ENCODE measurements at places on chromosomes 4 and X.

DNA sequence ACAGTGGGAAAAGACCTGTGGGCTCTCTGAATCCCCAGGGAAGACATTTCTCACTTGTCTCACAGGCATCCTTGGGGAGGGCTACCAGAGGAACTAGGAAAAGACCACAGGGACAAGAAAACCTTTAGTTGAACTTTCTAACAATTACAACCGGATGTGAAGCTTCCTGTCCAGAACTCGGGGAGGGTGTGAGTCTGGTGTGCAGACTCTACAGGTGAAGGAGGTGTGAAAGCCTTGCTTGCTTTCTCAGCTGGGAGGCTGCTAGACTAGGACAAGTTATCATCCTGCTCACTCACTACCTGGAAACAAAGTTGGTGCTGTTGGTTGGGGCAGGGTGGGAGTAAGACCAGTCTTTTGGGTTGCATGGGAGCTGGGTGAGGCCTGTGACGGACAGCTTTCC lies 158.5 kb upstream of the PBDC1 start:
- DNase-seq, result no peak

DNA sequence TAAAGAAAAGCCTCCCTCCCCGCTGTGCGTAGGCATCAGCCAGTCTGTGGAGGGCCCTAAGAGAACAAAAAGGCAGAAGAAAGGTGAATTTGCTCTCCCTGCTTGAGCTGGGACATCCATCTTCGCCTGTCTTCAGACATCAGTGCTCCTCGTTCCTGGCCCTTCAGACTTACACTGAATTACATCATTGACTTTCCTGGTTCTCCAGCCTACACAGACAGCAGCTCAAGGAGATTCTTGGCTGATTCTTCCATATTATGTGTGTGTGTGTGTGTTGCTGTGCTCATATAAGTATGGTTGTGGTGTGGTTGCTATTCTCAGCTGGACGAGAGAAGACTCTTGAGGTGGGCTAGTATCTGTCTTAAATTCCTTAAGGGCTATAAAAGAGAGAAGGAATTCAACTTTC lies 35.5 kb upstream of the CD99L2 start:
- no peak for DNase-seq

- DNase-seq, result no peak
Measured at GRCh38 chrX:45868425-45868824, 667.7 kb upstream of the DIPK2B start.

- no peak for DNase-seq
Measured at GRCh38 chr4:146960634-146961033, 15.0 kb upstream of the TTC29 start.

- DNase-seq, result no peak
Measured at GRCh38 chrX:150421816-150422215, 58.7 kb downstream of the MAMLD1 start.

- no peak for DNase-seq
Measured at GRCh38 chrX:27354021-27354420, 109.1 kb downstream of the PPP4R3C start.

DNA sequence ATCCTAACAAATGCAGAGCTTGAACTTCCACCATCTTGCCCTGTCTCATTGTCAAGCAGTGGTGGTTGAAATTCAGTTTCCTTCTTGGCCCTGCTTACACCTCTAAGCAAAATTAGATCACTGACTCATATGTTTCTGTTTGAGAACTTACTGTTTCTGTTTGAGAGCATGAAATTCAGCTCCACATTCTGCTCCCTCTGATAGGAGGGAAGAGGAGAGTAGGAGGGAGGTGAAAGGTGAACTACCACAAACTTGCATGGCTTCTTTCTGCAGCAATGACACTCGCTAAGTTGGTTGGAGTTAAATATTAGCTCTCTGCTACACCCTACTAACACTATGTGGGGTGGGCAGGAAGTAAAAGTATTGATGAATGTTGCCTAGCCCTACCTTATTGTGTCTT lies 117.8 kb upstream of the EDA2R start:
- no peak for DNase-seq

DNA sequence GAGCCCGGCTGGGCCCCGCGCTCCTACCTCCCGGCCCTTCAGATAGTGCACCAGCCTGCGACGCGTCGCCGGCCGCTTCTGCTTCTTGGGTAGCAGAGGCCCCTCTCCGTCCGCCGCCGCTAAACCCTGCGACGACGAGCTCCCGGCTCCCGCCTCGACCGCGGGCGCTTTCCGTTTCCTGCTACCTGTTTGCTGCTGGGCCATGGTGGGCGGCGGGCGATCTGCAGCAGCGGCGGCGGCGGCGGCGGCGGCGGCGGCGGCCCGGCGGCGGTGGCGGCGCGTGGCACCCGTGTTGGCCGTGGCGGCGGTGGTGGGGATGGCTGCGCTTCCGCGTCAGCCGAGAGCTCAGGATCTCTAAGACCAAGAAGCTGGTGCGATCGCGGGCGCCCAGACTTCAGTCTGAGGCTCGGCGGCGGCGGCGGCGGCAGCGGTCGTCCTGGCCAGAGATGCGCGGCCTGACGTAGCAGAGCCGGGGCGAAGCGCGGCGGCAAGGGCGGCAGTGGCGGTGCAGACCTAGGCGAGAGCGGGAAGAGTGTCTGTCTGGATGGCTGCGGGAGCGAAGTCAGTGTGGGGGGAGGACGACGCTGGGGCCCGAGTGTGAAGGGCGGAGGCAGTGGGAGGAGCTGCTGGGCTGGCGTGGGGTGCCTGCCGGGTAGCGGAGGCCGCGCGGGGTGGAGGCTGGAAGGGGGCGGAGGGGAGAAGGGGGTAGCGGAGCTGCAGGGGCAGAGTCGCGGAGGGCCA lies at the start of gene DCAF12L2:
TSS of gene DCAF12L2 (minus strand) at position 569 of the 741 bp plus-strand sequence. CDS start at position 204, 365 bp downstream.
- no peak for DNase-seq

GRCh38 chrX:39438603-39439602 lies 637.6 kb downstream of the MID1IP1 start:
- DNase-seq, result no peak

DNA sequence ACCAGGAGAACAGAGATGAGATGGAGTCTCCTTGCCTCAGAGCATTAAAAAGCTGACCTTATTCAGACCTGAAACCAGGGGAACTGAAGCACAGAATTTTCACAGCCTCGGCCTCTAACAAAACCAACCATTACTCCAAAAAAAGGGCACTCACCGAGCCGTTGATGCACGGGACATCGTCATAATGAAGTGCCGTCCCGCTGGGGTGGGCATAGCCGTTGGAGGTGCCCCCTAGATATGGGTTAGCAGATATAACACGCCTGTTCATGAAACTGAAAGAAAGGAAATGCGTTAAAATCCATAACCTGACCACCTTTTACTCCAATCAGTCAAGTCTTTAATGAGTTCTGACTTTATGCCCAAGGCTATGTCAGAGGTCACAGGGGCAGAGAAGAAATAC lies 153.6 kb downstream of the AFAP1 start:
- no peak for DNase-seq

DNA sequence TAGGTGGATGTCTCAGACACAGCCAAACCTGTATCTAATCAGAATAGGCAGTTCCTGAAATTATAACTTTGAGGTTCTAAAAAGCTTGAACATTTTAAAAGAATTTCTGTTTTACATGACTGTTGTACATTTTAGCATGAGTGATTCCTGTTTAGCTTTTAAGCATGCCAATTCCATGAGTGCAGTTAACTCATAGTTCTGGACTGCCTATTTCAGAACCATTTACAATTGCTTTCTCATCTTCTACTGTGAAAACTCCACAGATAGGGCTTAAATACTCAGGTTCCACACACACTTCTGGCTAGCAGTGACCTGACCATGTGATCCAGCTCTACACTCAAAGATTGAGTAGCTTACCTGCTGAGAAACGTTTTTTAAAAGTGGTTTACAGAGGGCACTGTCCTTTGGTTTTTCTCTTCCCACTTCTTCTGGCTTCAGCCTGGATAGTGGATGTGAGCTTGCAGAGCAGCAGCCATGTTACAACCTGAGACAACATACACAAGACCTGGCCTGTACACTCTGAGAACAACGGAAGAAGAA lies 280.8 kb downstream of the ANKRD50 start:
- no peak for DNase-seq

GRCh38 chrX:44280116-44280515 lies 63.4 kb downstream of the EFHC2 start:
- DNase-seq, result no peak

GRCh38 chr4:71609651-71610050 lies 174.2 kb downstream of the GC start:
- DNase-seq, result no peak

- DNase-seq, result no peak
Measured at GRCh38 chr4:3753726-3754412, 12.3 kb upstream of the ADRA2C start.

DNA sequence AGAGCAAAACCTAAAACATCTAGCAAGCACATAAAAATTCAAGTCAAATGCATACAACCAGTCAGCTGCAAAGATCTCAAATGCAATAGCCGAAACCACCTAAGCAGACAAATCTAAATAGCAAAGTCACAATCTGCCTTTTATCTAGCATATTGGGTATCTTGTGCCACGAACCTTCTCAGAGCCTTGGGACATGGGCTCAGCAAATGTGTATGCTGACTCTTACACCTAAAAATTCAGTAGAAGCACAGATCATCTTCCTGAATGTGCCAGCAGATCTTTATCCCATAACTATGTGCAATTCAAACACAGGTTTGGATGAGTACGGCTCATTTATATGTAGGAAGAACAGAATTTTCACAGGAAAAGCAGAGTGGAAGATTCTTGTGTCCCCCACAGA lies 492.1 kb downstream of the INPP4B start:
- DNase-seq, result no peak

DNA sequence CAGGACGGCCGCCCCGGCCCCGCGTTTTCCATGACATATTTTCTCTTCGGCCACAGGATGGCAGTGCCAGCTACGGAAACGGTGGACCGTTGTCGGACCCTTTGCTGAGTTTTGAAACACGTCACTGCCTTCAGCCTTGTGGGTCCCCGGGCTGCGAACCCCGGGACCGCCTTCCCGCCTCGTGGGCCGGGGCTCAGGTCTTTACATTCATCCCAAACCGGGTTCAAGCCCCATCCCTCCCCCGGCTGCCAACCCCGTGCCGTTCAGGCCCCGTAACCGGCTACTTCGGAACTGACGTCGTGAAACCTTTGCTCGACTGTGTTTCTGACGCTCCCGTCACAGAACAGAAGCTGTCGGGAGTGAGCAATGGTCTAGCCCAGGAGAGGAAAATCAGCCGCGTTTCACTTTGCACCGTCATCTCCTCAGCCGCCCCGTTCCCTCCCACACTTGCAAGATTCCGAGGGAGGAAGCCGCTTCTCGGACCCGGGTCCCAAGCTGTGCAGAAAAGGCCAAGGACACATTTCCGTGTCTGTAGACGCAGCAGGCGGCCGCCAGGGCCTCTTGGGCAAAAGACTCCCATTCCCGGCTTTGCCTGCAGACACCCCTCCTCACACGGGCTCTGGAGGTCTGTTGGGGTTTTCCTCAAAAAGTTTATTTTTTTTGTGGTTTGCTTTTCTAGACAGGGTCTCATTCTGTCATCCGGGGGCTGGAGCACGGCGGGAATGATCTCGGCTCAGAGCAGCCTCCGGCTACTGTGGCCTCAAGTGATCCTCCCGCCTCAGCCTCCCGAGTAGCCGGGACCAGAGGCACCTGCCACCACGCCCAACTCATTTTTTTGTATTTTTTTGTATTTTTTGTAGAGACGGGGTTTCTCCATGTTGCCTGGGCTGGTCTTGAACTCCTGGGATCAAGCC lies 41.4 kb upstream of the PPP2R3B start:
- no peak for DNase-seq

DNA sequence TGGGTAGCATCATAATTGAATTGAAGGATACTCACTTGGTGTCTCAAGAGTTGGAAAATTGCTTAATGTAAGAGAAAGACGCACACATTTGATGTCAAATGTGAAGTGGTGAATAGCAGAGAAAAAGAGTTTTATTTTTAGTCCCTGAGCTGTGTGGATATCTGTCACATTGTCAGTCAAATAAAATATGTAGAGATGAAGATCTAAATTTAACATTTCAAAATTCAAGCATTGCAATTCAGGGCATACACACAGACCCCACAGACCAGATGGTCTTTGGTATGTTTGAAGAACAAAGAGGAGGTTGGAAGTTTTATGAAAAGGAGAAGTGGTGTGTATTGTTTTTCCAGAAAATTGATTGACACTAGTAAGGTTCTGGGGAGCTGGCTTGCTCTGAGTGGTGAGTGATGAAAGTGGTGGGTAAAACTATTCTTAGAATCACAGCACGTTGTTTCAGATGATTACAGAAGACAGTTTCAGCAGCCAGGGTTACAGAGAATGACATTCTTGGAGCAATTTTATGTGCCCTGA lies 44.9 kb upstream of the BBS12 start:
- DNase-seq, result no peak

DNA sequence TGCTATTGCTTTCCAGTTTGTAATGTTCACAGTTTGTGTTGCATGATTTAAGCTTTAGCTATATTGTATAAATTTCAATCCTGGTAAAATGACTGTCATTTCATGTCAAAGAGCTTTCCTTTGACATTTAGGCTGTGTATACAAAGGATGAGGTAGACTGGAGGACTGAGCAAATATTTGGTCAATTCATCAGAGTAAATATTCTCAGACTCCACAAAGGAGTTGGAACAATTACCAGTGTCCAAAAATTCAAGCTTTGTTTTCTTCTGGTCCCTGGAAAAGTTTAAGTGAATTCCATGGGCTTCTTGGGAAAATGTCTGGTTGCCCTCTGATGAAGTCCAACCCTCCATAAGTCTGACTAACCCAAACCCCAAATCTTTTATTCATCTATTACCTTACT lies 682.4 kb downstream of the DACH2 start:
- no peak for DNase-seq

DNA sequence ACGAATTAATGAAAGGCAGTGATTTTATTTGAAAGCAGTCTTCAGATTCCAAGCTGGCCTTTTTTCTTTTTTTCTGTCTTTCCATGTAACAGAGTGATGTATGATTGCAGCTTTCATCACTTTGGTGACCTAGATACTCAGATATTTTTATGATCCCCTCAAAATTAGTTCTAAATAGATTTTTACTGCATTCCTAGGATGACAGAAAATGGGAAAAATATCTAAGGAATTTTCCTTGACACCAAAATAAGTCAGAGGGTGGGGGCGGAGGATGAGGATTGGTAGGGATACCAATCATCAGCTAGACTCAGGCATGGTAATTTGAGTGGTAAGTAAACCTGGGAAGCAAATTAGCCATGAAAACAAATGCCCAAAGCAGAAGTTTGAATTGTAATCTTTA lies 11.9 kb upstream of the HMGB2 start:
- DNase-seq, result no peak

- no peak for DNase-seq
Measured at GRCh38 chr4:100189820-100190642, at the start of gene DDIT4L. TSS of gene DDIT4L (minus strand) at chr4:100190468. CDS start at chr4:100189983, 485 bp downstream.

GRCh38 chr4:6028168-6028567 lies 9.9 kb upstream of the C4orf50 start:
- no peak for DNase-seq

DNA sequence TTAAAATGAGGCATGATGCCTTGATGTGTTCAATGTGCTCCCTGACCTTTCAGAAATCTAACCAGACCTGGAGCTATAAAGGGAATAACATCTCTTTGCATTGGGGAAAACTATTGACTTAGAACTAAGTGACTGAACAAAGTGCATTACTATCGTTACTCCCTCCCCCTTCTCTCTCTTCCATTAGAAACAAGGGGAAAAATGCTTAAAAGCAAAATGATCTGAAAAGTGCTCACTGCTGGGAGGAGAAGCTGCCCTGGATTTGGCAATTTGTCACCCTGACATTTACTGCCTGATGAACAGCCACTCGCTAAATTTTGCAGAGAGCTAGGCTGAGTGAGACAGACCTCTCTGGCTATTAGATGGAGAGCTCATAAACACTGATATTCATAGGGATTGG lies 48.6 kb upstream of the PARM1 start:
- DNase-seq, result no peak

GRCh38 chr4:28211676-28212470 lies 1351.2 kb downstream of the STIM2 start:
- DNase-seq, result no peak

- DNase-seq, result no peak
Measured at GRCh38 chr4:141746026-141746425, 109.6 kb downstream of the IL15 start.
